ENCODE measurements at places on chromosomes 4 and X.

GRCh38 chr4:100386270-100386669 lies 131.6 kb downstream of the EMCN start:
- DNase-seq, result no peak

DNA sequence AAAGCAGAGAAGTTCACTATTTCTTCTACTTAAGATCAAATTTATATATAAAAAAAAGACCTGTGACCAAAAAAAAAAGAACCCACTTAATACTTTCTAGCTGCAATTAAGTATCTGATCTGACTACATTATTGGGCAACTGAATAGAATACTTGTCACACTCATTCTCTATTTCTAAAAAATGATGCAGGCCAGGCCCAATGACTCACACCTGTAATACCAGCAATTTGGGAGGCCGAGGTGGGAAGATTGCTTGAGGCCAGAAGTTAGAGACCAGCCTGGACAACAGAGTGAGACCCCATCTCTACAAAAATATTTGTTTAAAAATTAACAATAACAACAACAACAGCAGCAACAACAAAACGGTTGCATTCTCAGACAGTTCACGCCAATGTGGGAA lies 108.8 kb upstream of the BMP2K start:
- DNase-seq, result no peak

DNA sequence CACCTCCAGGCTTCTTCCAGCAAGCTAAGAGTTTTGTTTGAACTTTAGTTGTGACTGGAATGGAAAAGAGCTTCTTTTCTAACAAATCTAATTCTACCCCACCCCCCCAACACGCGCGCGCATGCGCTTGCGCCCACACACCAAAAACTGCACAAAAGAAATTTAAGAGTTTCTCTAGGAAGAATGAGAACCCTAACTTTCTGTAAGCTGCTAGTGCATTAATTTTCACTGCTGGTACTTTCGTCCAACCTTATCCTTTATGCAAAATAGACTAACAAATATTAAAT lies 9.0 kb upstream of the INTU start:
- no peak for DNase-seq

GRCh38 chr4:163344147-163345125 lies 744 bp downstream of the NPY5R start:
- no peak for DNase-seq

DNA sequence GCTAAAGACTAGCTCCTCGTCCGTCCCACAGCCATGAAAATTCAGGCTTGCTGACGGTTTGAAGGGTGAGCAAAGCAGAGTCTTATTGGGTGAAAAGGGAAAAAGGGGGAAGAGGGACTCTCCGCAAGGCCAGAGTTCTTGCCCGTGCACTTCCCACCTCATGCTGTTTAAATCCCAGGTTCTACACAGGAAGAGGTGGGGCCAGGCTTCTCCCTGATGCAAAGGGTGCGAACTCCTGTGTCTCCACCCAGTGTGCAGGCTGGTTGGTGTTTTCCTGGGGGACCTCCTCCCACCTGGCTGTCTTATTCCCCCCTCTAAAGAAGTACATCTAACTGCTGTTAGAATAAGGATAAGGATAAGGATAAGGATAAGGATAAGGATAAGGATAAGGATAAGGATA lies 18.0 kb upstream of the LANCL3 start:
- no peak for DNase-seq

Measured in left ventricle myocardium inferior (tissue), 1 donor.